Muscle of leg (tissue), 16 donors: ENCODE measurements at places on chromosomes 11 and 22. TPM values are rescaled to one million over a fixed set of nuclear protein-coding genes. Genes with fewer than 3 reads are reported as not detected.
A peak's percentile ranks its signal among the peaks of the same experiment; 100 is the strongest.

The DEFB131B gene
- not detected for total RNA-seq

The MRPL17 gene
- total RNA-seq, result 37.2 TPM

The CD3D gene
- total RNA-seq, result 0.18 TPM

The NPAT gene
- 8.3 TPM for total RNA-seq

The OR2AG2 gene
- total RNA-seq, result 0.04 TPM

The NTM gene
- 8.5 TPM for total RNA-seq

The USP2 gene
- 8.3 TPM for total RNA-seq

The ARHGAP32 gene
- total RNA-seq, result 12.6 TPM

The KLHL35 gene
- 3.6 TPM for total RNA-seq

The CDKN1C gene
- 198 TPM for total RNA-seq

The OR56A1 gene
- not detected for total RNA-seq

The DCHS1 gene
- total RNA-seq, result 36.3 TPM

The CARD16 gene
- total RNA-seq, result 8.3 TPM

The PGR gene
- under 0.01 TPM for total RNA-seq

The OR4A16 gene
- total RNA-seq, result not detected

The CRYBB3 gene
- total RNA-seq, result 0.13 TPM

The KRTAP5-8 gene
- not detected for total RNA-seq

The MMP11 gene
- 8.9 TPM for total RNA-seq

- DNase-seq, result peak; percentile 83
These were observed 3.8 kb downstream of the CYB5R3 start for GRCh38 chr22:42645341-42645937.

DNA sequence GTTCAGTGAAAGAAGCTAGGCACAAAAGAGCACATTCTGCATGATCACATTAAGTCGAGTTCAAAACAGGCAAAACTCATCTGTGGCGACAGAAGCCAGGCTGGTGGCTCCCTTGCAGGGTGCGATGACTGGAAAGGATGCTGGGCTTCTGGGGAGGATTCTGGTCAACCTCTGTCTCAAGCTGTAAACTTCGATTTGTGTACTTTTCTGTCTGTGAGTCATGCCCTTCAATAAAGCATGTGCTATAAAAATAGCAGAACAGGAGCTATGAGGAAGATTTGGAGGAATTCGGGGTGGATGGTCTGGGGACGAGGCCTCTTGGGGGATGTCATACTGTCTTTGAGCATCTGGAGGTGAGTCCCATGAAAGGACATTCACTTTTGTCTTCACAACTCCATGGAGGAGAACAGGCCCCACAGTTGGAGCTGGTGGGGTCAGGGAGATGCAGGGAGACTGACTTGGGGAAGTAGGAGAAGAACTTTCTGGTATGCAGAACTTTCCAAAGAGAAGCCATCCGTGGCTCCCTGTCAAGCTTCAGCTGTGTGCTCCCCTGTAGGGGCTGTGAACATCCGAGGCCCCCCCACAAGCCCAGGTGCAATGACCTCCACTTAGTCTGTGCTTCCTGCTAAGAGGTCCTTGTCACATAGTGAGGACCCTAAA, 77.8 kb upstream of the LINC01488 start:
- DNase-seq, result no peak

DNA sequence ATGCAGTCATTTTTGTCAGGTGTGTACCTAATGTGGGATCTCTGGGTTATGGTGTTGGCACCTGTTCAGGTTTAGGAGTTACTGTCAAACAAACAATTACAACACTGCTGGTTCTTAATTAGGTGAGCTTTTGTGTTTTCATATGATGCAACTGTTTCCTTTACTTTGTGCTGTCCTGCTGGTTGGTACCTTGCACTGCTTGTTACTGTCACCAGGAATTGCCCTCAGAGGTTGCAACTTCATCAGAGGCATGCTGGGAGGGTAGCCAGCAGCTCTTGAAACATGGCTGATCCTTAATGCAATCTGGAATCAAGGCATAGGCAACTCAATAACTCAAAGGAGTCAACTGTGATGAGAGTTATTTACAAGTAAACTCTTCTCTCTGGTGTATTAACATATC, 400.3 kb downstream of the MIAT start:
- DNase-seq, result no peak

- no peak for DNase-seq
These were observed 123.3 kb upstream of the LUZP2 start for GRCh38 chr11:24373516-24373915.

GRCh38 chr22:42676059-42676607, 26.9 kb upstream of the CYB5R3 start:
- peak; percentile 56 for DNase-seq

DNA sequence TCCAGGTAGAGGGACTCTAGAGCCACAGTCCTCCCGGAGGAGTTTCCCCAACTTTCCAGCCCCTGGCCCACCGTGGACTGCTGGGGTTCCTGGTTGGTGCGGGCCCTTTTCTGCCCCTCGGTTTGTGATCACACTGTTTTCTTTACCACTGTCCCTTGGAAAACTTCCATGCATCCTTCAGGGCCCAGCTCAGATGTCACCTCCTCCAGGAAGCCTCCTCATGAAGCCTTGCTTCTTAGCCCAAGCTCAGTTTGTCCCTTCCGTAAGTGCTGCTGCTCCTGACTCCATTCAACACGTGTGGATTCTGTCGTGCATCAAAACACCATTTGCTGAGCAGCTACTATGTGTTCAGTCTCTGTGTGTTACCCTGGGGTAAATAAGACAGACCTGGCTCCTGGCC, 15.9 kb upstream of the TPCN2 start:
- no peak for DNase-seq

DNA sequence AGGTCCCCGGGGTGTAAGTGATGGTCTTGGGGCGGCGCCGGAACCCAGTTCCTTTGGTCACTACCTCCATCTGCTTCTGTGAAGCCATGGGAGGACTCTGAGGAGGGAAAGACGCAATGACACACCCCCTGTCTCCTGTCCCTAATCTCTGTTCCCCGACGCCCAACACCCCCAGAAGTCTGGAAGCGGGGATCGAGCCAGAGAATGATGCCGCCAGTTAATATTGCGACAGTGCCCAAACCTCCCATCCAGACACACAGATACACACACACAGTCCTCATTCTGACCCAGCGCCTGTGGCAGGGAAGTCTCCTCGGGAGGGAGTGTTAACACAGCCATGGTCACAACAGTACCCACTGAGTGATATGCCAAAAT, 352 bp downstream of the C22orf23 start:
- no peak for DNase-seq

GRCh38 chr11:133467686-133468085, 64.6 kb downstream of the OPCML start:
- no peak for DNase-seq

- DNase-seq, result peak; percentile 30
These were observed 284.8 kb downstream of the ETS1 start for GRCh38 chr11:128302425-128303186.

DNA sequence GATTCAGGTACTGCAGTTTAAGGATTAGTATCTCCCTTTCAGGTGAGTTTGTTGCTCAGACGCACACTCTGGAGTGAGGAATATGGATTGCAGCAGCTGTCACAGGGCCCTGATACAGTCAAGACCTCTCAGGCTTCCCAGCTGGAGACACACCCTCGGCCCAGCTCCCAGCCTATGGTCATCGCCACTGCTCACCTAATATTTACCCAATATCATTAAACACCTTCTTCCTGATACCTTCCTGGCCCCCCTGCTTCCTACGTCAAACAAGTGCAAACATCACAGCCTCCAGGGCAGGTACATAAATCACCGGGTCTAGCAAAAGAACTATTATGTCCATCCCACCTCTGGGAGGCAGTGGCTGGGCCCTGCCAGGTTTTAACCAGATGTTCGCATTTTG, 213.3 kb downstream of the MN1 start:
- DNase-seq, result no peak

- DNase-seq, result no peak
These were observed 75.2 kb downstream of the EIF3M start for GRCh38 chr11:32658639-32659406.

DNA sequence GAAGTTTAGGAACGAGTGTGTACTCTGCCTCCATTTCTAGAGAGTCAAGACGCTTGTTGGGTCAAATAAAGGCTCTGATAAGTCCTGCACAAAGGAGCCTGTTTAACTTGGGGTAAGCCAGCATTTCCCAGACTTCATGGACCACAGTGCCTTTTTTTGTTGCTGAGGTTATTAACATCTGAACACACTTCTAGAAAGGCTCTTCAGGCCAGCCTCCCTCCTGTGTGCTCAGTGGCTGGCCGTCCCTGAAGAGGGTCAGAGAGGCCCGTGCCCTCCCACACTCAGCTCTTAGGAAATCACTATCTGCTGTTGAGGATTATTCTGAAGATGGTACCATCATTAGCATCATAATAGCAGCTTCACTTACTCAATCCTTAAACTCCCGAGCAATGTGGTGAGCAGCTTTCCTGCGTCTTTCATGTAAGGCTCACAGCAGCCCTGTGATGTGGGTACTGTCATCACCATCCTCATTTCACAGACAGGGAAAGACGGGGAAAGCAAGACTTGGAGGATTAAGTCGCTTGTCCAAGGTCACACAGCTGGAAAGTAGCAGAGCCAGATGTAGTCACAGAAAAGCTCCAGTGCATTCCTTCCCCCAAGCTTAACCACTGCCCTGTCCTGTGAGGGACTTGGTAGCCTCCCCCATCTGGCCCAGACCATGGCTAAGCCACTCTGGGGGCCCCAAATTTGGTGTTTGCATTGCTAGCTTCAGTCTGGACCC, 71.3 kb downstream of the TSPAN18 start:
- peak; percentile 68 for DNase-seq

- peak; percentile 52 for DNase-seq
These were observed 29.5 kb upstream of the SCUBE2 start for GRCh38 chr11:9120664-9121468.

DNA sequence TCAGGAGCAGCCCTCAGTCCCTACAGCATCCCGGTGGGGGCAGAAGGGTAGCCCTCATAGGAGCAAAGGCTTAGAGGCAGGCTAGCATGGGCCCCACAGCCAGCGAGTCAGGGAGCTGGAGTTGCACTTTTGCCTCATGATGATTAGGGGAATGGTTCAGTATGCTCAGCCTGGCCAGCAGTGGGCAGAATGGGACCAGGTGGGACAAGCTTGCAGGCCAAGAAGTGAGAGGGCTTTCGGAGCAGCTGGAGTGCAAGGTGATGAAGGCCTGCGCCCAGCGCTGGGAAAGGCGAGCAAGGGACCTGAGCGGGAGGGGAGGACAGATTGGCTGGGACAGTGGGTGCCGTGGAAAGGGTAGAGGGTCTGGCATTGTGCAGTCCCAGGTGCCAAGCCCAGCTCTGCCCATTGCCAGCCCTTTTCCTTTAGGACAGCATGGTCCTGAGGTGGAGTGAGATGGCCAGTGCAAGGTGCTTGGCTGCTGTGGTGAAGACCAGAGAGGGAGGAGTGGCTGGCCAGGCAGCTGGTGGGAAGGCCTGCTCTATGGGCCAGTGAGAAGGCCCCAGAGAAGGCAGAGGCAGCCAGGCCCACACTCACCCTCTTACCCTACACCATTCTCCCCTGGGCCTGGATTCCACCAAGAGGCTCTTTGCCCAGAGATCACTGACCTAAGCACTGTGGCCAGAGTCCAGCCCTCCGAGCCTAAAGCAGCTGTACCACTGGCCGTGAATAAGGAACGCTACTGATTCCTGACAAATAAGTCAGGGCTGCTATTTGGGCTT, 47.9 kb upstream of the SUSD2 start:
- no peak for DNase-seq

DNA sequence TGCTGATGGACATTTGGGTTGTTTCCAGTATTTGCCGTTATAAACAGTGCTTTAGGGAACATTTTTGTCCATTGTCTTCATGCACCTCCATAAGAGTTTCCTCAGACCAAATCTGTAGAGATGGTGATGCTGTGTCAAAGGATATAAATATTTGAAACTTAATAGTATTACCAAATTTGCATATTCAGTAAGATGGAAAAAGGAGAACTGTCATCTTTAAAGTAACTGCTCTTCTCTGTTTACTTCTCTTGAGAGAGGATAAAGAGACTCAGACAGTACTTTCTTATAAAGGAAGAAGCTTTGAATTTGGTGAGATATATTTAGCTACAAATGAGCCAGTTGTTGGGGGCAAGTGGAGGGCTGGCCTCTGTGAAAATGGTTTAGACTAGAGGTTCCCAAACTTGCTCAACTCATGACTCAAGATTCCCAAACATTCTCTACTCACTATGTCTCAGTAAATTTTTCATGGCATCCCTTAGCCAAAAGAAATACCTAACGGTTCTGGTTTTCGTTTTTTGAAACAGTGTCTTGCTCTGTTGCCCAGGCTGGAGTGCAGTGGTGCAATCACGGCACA, 26.2 kb downstream of the SHISA8 start:
- DNase-seq, result no peak

GRCh38 chr11:60951904-60952741, at the start of gene SLC15A3:
SLC15A3 (minus strand) TSS chr11:60952176; CDS start chr11:60951551, 625 bp downstream.
- DNase-seq, result peak; percentile 85

DNA sequence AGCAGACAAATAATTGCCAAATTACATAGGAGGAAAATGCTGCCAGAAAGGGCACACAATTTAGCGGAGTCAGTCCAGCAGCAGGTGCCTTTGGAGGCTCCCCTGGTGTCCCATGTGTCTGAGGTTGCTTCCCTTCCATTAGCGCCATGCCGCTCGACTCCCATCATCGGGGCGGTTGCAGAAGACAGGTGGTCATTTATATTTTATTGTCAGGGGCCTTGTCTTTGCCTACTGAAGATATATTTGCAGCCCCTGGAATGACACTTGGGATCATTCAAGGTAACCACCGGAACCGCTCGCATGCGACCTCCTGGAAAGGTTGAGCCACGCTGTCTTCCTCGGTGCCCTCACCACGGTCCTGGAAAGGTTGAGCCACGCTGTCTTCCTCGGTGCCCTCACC, 298.3 kb downstream of the TBC1D22A start:
- DNase-seq, result no peak

GRCh38 chr22:47171441-47172221, 409.2 kb downstream of the TBC1D22A start:
- no peak for DNase-seq

DNA sequence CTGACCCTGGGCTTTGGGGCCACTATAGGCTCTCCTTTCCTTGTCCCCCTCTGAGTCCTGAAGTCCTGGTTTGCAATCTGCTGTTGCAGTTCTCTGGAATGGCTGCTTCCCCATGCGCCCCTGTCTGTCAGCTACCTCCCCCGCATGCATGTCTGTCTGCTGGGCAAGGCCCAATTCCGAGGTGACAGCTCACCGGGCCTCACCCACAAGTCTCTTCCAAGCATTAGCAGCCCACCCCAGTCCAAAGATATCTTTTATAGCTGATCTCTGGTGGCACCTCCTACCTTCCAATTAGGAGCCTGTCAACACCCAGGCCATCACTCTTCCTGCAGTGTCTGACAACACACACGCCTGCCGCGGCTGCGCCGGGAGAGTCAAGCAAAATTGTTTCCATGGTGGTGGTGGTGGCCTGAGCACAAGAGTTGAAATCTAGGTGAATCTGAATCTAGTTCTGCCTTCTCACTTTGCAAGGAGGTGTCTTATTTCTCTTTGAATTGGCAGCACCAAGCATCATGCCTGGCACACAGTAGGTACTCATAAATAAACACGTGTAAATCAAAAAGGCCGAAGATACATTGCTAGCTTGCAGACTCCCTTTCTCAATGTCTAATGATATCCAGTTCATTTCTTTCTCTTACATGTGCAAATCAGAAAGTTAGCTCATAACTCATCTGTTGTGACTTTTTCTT, 1.2 kb upstream of the LMO2 start:
- no peak for DNase-seq

GRCh38 chr22:36334081-36334820, 53.5 kb downstream of the MYH9 start:
- peak; percentile 47 for DNase-seq

GRCh38 chr22:39474351-39475111, 17.7 kb downstream of the MGAT3 start:
- DNase-seq, result no peak

- DNase-seq, result no peak
These were observed 256.9 kb downstream of the CADM1 start for GRCh38 chr11:115247361-115247760.
